ENCODE measurements at places on chromosomes 7 and 10. TPM values are rescaled to one million over a fixed set of nuclear protein-coding genes. Genes with fewer than 3 reads are reported as not detected.

DNA sequence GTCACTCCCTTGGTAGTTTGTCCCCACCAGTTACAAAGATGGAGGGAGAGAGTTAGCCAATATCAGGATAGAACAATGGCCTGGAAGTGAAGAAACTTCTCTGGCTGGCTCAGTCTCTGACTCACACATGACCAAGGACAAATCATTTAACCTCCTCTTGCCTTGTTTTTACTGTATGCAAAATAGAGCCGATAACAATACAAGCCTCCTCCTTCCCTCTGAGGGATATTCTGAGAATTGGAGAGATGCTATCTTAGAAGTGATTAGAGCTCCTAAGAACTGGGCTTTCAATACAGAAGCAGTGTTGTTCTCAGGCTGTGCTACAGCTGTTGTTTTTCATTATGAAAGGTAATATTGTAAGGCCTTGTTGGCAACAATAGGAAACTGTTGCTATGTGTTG lies 87.7 kb upstream of the EGR2 start:
- DNase-seq = no peak

GRCh38 chr7:157204134-157204533 lies 65.4 kb downstream of the UBE3C start:
- DNase-seq = no peak

Gene CALML5
- not detected for total RNA-seq

GRCh38 chr7:25720427-25720826 lies 431.6 kb upstream of the NFE2L3 start:
- DNase-seq = no peak

Gene GIMAP7
- total RNA-seq = not detected

- DNase-seq = peak; percentile 62
Measured at GRCh38 chr7:73718905-73719805, at the start of gene STX1A. Gene STX1A, minus strand, starts transcription at chr7:73719669. Its CDS starts 38 bp downstream, at chr7:73719631.

DNA sequence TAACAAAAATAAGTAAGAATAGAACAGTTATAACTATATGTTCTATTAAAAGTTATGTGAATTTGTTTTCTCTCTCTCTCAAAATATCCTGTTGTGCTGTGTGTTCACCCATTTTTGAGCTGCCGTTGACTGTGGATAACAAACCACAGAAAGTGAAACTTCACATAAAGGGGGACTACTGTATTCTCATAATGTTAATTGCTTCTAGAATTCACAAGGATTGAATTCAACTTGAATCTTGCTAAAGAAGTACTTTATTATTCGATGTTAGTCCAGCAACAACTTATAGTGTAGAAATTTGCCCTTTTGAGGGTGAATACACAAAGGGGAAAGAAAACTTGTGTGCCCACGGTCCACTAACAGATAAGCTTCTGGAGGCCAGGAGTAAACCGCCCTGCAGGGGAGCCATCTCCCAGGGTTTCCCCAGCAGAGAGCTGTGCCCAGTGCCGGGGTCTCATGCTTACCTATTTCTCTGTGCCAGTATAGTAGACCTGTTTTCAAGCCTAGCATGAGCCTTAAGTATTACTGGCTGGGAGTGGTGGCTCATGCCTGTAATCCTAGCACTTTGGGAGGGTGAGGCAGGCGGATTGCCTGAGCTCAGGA lies 87.1 kb downstream of the KAT6B start:
- DNase-seq = no peak

DNA sequence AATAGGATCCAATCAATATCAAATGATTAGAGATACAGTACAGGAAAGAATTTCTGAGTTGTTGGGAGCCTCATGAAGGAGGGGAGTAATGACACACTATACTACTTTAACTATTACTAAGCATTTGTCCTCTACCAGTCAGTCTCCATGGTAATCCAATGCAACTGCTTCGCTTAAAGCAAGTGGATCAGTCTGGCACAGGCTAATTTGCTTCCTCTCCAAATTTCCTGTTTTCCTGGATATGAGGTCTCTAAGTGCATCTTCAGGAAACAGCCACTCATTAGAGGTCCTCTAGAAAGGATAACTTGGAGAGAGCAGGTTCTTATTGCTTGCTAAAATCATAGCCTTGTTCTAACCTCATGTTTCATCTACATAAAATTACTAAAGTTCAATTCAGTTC lies 8.4 kb upstream of the SEPTIN7 start:
- DNase-seq = no peak

Gene FKBP9
- 167 TPM for total RNA-seq

DNA sequence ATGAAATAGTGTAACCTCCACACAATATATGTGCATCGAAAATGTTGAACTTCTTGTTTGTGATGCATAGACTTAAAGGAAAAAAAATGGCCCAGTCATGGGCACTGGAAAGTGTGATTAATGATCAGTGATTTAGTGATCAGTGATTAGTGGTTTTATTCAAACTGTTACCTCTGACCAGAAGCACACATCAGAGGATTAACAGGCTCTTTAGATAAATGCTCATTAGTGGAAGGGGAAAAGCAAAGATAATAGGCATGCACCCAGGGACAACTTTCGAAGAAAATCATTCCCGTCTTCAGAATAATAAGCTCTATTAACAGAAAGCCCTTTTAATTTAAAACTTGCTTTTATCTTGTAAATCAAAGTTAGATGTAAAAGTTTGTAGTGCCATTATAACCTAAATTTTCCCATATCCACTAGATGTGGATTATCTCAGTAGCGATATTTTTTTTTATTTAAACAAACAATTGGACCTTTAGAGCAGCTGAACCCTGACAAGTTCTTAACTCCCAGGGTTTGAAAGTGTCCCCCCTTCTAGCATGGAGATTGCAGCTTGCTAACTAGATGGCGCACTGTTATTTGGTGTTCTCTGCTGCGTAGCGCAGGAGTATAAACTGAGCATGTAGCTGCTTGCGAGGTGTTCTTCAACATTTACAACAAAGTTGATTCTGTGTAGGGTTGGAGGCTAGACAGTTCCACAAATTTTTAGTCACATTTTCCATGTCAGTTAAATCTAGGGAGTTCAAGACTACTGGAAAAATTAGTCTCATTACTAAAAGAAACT lies at the start of gene CREB5:
TSS of gene CREB5 (plus strand) at position 643 of the 787 bp plus-strand sequence. CDS start 397 bp downstream, outside the sequence.
- DNase-seq = no peak

- no peak for DNase-seq
Measured at GRCh38 chr10:23558361-23558799, 119.5 kb downstream of the OTUD1 start.

DNA sequence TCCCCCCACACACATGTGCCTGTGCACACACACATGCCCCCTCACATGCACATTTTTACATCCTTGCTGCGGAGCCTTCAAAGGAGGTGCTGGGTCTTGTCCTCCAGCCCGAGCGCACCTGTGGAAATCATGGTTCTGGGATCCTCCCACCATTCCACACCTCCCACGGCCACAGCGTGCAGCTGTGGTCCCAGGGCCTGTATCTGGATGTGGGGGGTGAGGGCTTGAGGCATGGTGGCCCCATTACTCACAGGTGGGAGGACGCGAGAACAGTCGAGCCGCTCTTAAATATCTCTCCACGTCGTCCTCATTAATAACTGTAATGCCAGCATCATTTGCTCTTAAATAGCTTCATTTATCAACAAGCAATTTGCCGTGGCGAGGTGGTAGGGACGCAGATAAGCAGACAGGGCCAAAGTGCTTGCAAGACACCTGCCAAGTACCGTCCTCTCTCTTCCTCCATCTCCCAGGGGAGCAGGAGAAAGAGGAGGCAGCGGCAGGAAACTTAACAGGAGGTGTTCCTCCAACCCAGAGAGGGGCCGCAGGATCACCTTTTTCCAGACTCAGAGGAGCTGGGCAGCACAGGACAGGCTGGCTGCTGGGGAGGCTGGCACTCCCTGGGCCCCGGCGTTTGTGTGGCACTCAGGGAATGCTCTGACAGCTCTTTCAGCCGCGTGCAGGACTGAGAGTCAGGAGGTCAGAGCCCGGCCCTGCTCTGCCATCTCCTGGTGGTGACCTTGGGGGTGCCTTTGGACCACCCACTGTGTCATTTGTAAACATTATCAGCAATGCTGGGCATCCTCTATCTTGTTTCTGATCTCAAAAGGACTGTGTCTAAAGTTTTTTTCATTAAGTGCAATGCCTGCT lies 87.4 kb downstream of the CDH23 start:
- no peak for DNase-seq

Gene NEUROG3
- 0.14 TPM for total RNA-seq

Gene KLLN
- total RNA-seq = not detected

DNA sequence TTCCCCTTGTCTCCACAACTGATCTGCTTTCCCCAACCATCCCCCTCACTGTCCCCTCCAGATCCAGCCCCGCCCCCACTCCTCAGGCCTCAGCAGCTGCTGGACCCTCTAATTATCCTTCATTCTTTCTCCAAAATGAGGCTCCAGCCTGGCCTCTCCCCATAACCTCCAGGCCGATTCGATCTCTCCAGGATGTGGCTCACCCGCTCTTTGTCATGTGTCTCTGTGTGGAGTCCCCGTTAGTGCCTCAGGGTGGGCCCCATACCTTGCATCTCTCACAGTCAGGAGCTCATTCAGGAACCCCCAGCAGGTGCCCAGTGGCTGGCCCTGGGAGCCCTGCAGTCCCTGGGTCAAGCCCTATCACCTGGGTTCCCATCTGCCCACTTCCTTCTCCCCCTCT lies 1.3 kb downstream of the PILRA start:
- no peak for DNase-seq

Gene PLCE1
- total RNA-seq = 0.80 TPM

DNA sequence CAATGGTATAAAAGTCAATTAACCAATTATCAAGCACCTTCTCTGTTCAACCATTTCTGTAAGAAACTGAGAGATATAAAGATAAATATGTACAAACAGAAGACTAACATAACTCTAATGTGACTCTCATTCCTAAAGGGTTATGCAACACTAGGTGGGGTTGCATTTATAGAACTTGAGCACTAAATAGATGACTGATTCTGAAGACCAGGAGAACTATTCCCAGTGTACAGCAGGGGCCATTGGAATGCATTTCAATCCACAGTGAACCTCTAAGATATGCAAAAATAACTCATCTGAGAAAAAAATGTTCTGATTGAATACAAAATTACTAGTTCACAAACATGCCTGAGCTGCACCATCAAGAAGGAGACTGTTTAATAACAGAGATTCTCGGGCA lies 341.2 kb upstream of the STEAP1 start:
- DNase-seq = no peak

Gene SPDYE1
- not detected for total RNA-seq

Gene NUTM2E
- total RNA-seq = not detected

DNA sequence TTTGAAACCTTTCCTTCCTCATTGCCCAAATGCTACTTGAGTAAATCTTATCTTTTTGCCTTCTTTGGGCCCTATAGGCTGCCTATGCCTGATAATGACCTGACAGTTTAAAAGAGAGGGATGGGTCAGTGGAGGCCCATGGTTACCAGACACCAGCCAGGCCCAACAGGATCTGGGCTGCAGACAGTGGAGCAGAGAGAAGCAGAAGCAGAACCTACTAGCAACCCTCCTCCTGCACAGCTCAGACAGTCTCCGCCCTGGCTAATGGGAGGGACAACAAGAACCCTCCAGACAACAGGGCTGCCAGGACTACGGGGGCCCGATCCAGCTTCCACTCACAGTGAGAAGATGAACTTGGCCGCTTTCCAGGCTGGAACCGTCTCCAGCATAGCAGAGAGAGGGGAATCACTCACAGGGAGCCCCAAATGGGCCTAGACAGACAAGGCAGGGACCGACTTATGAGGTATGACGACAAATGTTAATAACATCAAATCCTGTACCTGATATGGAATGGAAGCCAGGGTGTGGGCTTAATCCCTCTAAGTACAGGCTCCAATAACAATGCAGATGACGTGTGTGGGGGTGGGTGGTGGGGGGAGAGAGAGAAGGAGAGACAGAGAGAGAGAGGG lies 31.7 kb upstream of the DGKI start:
- DNase-seq = no peak

Gene C10orf67
- total RNA-seq = not detected

DNA sequence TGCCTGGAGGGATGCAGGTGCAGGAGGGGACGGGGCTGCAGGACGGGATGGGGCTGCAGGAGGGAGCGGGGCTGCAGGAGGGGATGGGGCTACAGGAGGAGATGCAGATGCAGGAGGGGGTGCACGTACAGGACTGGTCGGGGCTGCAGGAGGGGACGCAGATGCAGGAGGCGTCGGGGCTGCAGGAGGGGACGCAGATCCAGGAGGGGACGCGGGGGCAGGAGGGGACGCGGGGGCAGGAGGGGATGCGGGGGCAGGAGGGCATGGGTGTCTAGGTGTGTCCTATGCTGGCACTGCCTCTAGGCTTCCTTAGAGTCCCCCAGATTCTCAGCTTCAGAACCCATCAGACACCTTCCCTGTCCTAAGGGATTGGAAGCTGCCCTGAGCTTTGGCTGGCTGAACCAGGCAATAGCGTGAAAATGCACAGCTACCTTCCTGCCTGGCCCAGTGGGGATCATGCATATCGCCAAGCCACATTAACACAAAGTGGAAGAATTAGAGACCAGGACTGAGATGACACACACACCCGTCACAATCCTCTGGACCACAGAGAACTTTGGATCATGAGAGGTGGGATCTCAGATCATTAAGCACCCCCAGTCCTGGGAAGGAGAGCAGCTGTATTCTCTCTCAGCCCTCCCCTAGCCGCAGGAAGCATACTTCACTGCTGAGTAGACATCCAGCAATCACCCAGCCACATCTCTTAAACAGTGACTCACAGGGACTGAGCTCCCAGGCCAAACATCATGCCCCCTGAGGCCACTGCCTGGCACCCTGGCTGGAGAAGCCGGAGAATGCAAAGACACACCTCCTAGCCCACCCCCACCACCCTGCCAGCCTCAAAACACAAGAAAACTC lies 67.3 kb downstream of the VWA2 start:
- peak; percentile 92 for DNase-seq

Gene HOXA11
- total RNA-seq = 0.52 TPM

GRCh38 chr7:70676243-70676642 lies 455.7 kb upstream of the GALNT17 start:
- no peak for DNase-seq

Gene DNAJC30
- total RNA-seq = 2.7 TPM

Gene ADO
- total RNA-seq = 24.7 TPM

Gene CNNM1
- total RNA-seq = not detected

- DNase-seq = no peak
Measured at GRCh38 chr7:128389618-128390329, 20.0 kb downstream of the IMPDH1 start.

GRCh38 chr7:77940647-77941046 lies 142.1 kb downstream of the PHTF2 start:
- no peak for DNase-seq

All from H4 (cell line).